ENCODE measurements at places on chromosomes 1 and 21. TPM values are rescaled to one million over a fixed set of nuclear protein-coding genes. Genes with fewer than 3 reads are reported as not detected.

KRTAP19-3 gene
- not detected for total RNA-seq

OR2T35 gene
- not detected for total RNA-seq

DNA sequence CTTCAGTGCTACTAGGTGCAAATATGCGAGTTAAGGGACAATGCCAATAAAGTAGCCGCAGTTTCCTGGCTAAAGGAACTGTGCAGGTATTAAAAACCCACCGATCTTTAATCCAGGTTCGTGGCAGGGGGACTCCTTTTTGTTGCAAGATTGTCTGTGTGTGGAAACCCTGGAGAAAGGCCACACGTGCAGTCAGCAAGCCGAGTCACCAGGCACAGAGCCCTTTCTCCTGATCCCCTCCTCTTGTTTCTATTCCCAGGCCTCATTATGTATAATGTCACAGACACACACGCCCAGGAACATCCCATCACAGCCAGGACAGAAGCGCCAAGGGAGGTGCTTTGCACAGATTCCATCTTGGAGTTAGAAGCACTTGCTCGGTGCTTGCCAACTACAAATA is 528.9 kb downstream of the KIF26B start:
- DNase-seq, result no peak

DNA sequence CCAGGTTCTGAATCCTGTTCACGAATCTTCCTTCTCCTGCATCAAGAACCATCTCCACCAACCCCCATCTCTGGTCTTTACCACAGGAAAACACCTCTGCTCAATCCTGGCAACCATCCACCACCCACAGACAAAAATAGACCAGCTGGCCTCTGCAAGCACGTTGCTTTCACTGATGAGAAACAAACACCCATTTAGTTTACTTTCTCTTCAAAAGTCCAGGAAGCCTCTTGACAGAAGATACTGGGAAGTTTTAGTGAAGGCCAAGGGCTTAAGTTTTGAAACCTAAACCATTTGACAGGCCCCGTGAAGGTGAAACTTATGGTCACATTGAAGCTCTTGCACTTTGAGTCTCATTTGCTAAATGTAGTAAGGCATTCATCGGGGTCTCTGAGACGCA is 122.6 kb upstream of the PPP2R5A start:
- peak; percentile 84 for DNase-seq

GRCh38 chr1:233326811-233327650 is 493 bp upstream of the MAP3K21 start:
- DNase-seq, result peak; percentile 87

DNA sequence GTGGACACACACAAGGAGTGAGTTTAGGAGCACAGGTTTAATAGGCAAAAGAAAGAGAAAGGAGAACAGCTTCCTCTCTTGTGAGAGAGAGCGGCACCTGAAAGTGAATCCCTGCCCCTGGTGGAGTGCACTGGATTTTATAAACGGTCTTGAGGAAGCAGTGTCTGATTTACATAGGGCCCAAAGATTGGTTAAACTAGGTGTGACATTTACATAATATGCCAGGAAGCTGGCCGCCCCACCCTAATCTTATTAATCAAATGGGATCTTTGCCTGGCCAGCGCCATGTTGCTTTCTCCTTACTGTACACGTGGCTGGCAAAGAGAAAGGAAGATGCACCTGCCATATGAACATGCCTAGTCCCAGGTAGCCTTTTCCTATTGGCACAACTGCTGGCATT is 38.7 kb downstream of the CFH start:
- DNase-seq, result no peak

DNA sequence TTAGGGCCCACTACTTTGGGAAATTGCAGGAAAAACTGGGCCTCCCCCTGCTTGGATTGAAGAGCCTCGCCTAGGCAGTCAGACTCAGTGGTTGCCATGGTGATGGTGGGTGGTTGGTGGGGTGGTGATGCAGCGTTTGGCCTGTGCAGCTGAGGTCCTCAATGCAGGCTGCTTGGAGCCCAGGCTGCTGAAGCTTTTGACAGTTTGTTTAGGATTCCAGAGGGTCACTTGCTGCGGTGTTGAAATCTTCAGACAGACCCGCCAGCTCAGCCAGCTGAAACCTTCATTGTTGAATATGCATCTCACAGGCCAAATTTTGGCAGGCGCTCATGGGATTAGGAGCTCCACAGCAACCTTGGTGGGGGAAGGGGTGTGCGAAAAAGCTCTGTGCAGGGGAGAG is 67.9 kb downstream of the CACNA1E start:
- no peak for DNase-seq

- DNase-seq, result peak; percentile 43
These were observed 47.2 kb upstream of the SYT14 start for GRCh38 chr1:209890641-209891330.

DNA sequence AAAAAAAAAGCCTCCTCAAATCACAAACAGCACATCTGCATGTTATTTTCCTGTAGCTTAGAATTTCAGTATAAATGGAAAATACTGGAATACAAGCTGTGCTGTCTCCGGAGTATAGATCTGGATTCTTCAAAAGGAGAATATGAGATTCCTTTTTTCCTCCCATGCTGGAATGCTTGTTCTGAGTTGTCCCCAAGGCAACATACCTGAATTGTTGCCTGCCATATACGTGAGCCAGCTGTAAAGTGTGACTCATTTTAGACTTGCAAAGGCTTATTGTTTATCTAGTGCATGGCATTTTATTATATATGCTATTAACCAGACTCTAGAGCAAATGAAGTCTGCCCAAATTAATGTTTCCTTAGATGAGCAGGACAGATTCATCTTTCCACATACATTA is 95.0 kb upstream of the C1orf105 start:
- peak; percentile 86 for DNase-seq

GRCh38 chr1:189708674-189709073 is 769.0 kb downstream of the BRINP3 start:
- DNase-seq, result no peak

DNA sequence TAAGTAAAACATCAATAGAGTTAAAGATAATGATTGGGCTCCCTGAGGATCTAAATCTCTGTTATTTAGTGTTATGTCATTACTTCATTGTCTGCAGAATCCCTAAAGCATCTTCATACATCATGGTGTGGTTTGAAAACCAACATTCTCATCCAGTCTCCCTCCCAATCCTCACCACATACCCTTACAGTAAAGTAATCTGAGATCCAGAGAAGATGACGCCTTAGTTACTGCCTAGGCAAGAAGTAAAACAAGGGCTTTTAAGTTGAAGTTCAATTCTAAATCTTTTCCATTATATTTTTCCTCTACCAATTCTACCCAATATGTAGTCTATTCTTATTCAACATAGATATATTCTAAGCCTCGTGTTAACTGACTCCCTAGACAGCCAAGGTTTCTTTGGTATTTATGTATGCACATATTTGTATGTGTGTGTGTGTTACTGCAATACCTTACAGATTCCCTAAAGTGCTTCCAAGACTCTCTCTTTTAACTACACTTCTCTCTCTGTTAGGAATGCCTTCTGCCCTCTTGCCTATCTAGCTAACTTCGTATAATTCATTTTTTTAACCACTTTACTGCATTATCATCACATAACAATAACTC is 17.3 kb downstream of the DPH5 start:
- DNase-seq, result no peak

Measured in M059J (cell line).